ENCODE measurements at places on chromosomes 11 and 22. TPM values are rescaled to one million over a fixed set of nuclear protein-coding genes. Genes with fewer than 3 reads are reported as not detected.

The SLC29A2 gene
- total RNA-seq, result 4.7 TPM

- DNase-seq, result no peak
These were observed 55.5 kb downstream of the ABTB2 start for GRCh38 chr11:34302046-34302921.

- no peak for DNase-seq
These were observed 338.4 kb downstream of the MN1 start for GRCh38 chr22:27463121-27463660.

DNA sequence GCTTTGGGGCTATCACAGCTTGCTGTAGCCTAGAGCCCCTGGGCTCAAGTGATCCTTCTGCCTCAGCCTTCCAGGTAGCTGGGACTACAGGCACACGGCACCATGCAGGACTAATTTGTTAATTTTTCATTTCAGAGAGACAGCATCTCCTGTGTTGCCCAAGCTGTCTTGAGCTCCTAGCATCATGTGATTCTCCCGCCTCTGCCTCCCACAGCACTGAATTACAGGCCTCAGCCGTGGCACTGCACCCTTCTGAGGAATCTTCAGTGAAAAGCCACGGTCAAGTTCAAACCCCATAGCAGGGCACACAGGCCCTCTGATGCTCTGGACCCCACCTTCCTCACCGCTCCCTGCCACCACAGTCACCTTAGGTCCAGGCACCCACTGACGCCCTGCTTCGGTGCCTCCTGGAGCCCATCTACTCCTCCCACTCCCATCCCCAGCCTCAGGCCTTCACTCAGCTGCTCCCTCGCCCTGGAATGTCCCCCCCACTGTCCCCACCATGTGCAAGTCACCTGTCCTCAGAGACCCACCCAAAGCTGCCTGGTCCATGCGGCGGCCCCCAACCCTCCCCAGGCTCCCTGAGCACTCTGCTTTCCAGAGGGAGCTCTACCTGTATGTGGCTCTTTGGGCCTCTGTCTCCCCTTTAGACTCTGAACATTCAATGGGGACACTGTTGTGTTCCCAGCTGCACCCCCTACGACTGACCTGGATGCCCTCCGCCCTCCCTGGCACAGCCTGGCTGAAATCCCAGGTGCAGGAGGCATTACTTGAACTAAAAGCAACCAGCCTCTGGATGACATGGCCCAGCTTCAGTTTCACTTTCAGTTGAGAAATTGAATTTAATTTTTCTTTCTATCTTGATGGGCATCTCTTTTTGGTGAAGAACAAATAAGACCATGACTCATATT, 1.6 kb downstream of the APOL2 start:
- DNase-seq, result no peak

DNA sequence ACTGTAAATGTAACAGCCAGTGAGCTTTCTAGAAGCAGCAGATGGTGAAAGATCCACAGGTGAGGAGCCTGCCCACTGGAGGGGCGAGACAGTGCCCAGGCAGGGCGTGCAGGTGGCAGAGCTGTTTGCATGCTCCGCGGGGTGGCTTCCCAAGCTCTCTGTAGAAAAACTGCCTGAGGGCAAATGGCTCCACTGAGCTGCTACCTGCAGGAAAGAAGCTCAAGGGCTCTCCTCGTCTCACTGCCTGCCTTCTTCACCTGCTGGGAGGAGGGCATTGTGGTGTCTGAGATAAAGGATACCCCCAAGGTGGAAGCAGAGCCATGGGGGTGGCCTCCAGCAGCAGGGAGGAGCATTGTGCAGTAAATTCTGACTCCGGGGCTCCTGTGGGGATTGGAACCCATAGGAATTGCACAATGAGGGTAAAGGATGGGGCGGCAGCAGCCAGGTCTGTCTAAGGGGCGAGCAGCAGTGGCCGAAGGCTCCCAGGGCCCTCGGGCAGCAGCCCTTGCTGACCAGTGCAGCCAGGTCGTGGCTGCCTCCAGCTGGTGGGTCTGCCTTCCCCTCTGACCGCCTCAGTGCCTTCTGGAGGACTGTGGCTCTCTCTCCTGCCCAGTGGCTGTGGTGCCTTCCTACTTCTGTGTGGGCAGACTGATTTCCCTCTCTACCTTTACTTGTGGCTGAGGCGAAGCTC, 28.0 kb upstream of the CABP7 start:
- no peak for DNase-seq

GRCh38 chr11:29009426-29009825, 901.2 kb downstream of the METTL15 start:
- no peak for DNase-seq

The KCNK4 gene
- total RNA-seq, result not detected

DNA sequence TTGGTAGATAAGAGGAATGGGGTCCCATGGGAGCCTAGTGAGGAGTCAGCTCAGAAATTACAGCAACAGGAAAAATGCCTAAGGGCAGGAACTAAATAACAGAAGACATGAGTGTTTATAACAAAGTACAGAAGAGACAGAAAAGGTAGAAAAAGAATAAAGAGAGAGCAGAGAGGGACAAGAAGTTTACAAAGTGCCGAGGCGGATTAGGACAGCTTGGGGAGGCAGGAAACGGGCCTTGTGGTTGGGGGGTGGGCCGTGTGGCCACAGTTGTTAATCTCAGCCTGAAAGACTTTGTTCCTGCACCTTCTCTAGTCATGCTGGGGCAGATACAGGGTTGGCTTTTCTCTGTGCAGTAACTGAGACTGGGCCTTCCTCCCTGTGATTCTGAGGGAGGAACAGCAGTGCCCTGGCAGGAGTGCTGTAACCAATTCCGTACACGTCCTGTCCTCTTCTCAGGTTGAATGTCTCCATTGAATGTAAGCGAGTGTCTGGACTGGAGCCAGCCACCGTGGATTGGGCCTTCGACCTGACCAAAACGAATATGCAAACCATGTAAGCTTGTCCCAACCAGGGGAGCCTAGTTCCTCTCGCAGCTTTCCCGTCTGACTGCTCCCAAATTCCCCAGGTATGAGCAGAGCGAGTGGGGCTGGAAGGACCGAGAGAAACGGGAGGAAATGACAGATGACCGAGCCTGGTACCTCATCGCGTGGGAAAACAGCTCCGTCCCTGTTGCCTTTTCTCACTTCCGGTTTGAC, 13.2 kb downstream of the NAA40 start:
- no peak for DNase-seq

DNA sequence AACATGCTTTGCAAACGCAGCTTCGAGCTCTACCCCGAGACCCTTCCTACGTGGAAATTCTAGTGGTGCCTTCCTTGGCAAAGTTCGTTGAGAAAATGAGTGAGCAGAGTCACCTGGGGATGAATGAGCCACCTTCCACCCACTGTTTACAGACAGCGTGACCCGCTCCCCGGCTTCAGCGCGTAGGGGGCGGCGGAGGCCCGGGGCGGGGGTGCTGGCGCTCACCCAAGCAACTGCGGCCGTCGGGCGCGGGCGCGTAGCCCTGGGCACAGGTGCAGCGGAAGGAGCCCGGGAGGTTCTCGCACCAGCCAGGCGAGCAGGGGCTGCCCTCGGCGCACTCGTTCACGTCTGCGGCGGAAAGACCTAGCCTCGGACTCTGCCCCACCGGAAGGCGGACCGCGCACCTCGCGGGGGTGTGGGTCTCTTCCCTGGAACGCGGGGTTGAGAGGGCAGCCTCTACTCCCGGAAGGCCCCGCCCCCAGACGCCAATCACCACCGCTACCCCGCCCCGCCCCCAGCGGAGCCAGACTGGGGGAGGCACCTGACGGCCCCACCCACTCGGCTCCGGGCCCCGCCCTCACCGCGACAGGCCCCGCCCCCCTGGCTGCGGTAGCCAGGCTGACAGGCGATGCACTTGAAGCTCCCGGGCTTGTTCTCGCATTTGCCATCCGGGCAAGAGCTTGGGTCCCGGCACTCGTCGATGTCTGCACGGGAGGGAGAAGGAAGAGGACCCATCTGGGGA, 11.8 kb downstream of the LTBP3 start:
- DNase-seq, result peak; percentile 94

DNA sequence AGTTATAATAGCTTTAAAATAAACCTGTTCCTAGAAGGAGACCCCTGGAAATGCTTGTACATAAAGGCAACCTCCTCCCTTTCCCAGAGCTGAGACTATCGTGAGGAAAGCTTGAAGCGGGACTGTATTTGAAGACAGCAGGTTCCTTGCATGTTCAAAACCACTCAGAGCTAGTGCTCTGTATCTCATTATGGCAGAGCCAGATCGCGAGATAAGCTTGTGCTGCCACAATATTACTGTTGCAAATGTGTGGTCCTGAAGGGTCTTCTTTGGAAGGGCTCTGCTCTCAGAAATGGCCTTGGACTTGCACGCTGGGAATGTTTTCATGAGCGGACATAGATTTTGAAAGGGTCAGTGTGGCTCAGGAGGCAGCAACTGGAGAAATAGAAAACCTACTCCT, 168.2 kb downstream of the KIRREL3 start:
- DNase-seq, result no peak

- DNase-seq, result no peak
These were observed 28.4 kb upstream of the PAMR1 start for GRCh38 chr11:35553831-35554230.

GRCh38 chr22:28560046-28560742, 119.4 kb downstream of the TTC28 start:
- no peak for DNase-seq

- DNase-seq, result no peak
These were observed 982 bp downstream of the APOBEC3H start for GRCh38 chr22:39098026-39098425.

All from suprapubic skin (tissue), 4 donors.